GM23248 (cell line): ENCODE measurements at places on chromosomes 12 and 14.

DNA sequence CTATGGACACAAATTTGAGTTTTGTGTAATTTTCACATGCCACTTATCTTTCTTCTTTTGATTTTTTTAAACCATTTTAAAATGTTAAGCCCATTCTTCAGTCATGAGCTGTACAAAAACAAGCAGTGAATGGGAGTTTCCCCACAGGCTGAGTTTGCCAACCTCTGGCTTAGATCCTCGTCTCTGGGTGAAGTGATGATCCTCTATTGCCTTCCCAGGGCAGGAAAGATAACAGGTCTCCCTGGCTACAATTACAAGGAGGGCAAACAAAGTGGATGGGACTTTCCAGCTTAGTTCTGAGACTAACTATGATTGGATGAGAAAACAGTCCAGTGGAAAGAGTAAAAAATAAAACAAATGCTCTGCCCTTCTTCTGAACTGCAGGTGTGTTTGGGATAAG is 203.7 kb downstream of the SPTSSA start:
- peaks cover 32% of the 10 kb centered on the region for H3K27me3 ChIP-seq
- H3K4me3 ChIP-seq: no peak overlapping the region
- DNase-seq: peak; percentile 62
- H3K36me3 ChIP-seq: no peaks in the 10 kb centered on the region
- no peak overlapping the region for H3K27ac ChIP-seq

- no peak overlapping the region for H3K4me3 ChIP-seq
- no peaks in the 10 kb centered on the region for H3K27me3 ChIP-seq
- H3K27ac ChIP-seq: no peak overlapping the region
- no peak for DNase-seq
Measured at GRCh38 chr14:35696575-35696974, 112.5 kb downstream of the RALGAPA1 start.

DNA sequence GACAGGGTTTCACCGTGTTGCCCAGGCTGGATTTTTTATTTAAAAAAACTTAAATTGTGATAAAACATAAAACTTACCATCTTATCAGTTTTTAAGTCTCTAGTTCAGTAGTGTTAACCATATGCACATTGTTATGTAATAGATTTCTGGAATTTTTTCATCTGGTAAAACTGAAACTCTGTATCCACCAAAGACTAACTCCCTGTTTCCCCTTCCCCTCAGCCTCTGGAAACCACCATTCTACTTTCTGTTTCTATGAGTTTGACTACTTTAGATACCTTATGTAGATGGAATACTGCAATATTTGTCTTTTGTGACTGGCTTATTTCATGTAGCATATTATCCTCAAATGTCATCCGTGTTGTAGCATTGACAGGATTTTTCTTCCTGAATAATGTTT is 12.8 kb upstream of the PLEKHG3 start:
- no peak overlapping the region for H3K4me3 ChIP-seq
- H3K36me3 ChIP-seq: no peaks in the 10 kb centered on the region
- H3K27ac ChIP-seq: no peak overlapping the region
- H3K4me1 ChIP-seq: no peaks in the 10 kb centered on the region
- no peak for DNase-seq

DNA sequence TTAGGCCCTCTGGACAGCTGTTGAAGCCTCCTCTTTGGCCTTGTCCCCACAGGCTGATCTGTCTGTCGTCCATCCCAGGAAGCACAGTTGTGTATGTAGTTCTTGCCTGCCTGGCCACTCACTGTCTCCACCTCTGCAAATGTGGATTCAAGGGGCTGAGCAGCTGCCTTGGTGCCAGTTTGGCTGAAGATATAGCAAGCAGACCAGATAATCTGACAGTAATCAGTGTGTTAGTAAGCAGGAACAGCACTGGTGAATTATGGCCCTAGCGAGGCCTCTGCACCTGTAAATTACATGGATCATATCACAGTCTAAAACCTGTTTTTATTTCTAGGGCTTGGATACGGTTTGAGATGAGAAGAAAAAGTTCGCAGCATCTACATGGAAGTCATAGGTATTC is 282.5 kb upstream of the NOS1 start:
- no peak overlapping the region for H3K27ac ChIP-seq
- no peaks in the 10 kb centered on the region for H3K27me3 ChIP-seq

- no peaks in the 10 kb centered on the region for H3K36me3 ChIP-seq
- H3K27ac ChIP-seq: peak overlapping the region; percentile 42
- no peaks in the 10 kb centered on the region for H3K4me1 ChIP-seq
- no peak overlapping the region for H3K4me3 ChIP-seq
- peak; percentile 29 for DNase-seq
- no peaks in the 10 kb centered on the region for H3K27me3 ChIP-seq
Measured at GRCh38 chr14:28652782-28653181, 113.8 kb upstream of the FOXG1 start.

DNA sequence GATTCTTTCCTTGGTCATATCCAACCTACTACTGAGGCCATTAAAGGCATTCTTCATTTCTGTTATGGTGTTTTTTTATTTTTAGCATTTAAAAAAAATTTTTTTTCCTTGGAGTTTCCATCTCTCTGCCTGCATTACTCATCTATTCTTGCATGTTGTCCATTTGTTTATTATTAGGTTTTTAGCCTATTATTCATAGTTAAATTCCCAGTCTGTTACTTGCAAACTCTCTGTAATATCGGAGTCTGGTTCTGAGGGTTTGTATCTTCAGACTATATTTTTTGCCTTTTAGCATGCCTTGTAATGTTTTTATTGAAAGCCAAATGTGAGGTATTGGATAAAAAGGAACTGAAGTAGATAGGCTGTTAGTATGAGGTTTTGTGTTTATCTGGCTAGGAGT is 284.3 kb downstream of the FUT8 start:
- no peak overlapping the region for H3K4me3 ChIP-seq
- peaks cover 17% of the 10 kb centered on the region for H3K4me1 ChIP-seq
- no peaks in the 10 kb centered on the region for H3K27me3 ChIP-seq
- no peaks in the 10 kb centered on the region for H3K36me3 ChIP-seq

GRCh38 chr14:38790916-38791315 is 312.1 kb downstream of the SEC23A start:
- no peak overlapping the region for H3K4me3 ChIP-seq
- H3K27ac ChIP-seq: no peak overlapping the region
- H3K27me3 ChIP-seq: no peaks in the 10 kb centered on the region; the same call in 1 of the 2 replicates
